ENCODE measurements at places on chromosomes 4 and X. TPM values are rescaled to one million over a fixed set of nuclear protein-coding genes. Genes with fewer than 3 reads are reported as not detected.

- no peaks in the 10 kb centered on the region for H3K27me3 ChIP-seq
- DNase-seq = peak; percentile 68
- H3K4me1 ChIP-seq = peaks cover 52% of the 10 kb centered on the region
- H3K4me3 ChIP-seq = peak overlapping the region; percentile 82
- H3K27ac ChIP-seq = peak overlapping the region; percentile 96
These were observed 569 bp downstream of the DCK start for GRCh38 chr4:70994069-70994366.

- H3K27ac ChIP-seq = no peak overlapping the region
- no peak for DNase-seq
- no peaks in the 10 kb centered on the region for H3K4me1 ChIP-seq
- no peak overlapping the region for H3K4me3 ChIP-seq
- no peaks in the 10 kb centered on the region for H3K36me3 ChIP-seq
These were observed 104.0 kb upstream of the GRIA3 start for GRCh38 chrX:123080065-123080464.

DNA sequence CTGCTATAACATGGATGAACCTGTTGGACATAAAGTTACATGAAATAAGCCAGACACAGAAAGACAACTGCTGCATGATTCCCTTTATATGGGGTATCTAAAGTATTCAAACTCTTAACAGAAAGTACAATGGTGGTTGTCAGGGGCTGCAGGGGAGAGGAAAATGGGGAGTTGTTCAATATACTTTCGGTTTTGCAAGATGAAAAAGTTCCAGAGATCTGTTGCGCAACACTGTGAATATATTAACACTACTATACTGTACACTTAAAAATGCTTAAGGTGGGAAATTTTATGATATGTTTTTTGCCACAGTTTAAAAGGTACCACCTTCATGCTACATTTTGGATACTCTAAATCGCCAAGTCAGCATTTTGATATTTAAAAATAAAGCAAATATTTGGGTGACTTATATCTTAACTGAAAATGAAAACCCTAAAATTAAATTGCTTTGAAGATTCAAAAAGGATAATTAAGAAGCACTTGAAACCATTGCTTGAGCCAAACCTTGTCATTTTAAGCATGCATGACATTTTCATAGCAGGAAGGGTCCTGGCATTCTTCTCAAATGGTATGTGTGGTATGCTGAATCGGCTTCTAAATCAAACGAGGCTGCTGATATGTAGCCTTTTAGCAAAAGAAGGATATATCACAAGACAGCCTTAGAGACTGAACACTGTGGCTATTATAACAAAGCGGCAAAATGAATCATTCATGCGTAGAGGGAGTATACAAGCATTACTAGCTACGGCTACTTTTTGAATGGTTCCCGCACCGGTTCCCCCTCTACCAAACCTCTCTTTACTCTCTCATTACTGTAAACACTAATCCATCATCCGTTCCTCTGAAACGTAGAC, 607.1 kb upstream of the DIPK2B start:
- no peaks in the 10 kb centered on the region for H3K36me3 ChIP-seq
- no peak overlapping the region for H3K27ac ChIP-seq
- no peak overlapping the region for H3K4me3 ChIP-seq

GRCh38 chr4:5037553-5038551, 13.4 kb upstream of the STK32B start:
- H3K27ac ChIP-seq = no peak overlapping the region
- no peaks in the 10 kb centered on the region for H3K36me3 ChIP-seq
- DNase-seq = no peak
- H3K4me1 ChIP-seq = peaks cover 11% of the 10 kb centered on the region
- H3K4me3 ChIP-seq = no peak overlapping the region

DNA sequence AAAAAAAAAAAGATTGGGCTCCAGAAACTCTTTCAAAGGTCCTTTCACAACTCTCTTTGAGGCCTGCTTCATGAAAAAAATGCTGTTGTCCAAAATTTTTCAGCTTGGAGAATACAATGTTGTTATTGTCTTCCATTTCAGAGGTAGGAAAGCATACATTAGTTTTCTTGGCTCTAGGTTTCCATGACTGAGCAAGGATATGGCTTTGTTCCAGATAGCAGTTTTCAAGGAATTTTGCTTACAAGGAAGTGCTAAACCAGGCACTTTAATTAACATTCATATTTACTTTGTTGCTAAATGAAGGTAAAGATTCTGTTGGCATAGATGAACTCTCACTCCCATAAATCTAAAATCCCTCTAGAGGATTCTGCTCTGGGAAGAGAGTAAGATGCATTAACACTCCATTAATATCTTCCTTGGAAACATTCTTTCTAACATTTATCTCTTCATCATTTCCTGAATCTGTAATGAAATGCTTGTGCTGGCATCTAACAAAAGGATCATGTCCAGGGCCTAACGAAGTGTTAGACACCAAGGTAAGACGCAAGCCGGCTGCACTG, 118.4 kb downstream of the COL25A1 start:
- H3K4me3 ChIP-seq = no peak overlapping the region
- H3K27me3 ChIP-seq = no peaks in the 10 kb centered on the region
- DNase-seq = no peak
- no peak overlapping the region for H3K27ac ChIP-seq

DNA sequence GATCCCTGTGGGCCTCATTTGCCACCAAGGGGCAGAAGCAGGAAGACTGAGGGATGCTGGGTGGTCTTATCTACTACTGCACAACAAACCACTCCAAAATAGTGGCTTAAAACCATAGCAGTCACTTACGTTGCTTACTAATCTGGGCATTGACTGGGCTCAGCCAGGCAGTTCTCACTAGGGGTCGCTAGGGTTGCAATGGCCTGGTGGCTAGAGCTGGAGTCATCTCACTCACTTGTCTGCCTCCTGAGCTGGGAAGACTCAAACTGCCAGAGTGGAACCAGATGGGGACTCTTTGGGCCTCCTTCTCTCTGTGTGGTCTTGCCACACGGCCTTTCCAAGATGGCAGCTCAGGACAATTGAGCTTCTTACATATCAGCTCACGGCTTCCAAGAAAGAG, 216.3 kb upstream of the BCOR start:
- no peaks in the 10 kb centered on the region for H3K36me3 ChIP-seq
- no peak overlapping the region for H3K27ac ChIP-seq
- no peak overlapping the region for H3K4me3 ChIP-seq
- peak; percentile 54 for DNase-seq
- no peaks in the 10 kb centered on the region for H3K4me1 ChIP-seq

DNA sequence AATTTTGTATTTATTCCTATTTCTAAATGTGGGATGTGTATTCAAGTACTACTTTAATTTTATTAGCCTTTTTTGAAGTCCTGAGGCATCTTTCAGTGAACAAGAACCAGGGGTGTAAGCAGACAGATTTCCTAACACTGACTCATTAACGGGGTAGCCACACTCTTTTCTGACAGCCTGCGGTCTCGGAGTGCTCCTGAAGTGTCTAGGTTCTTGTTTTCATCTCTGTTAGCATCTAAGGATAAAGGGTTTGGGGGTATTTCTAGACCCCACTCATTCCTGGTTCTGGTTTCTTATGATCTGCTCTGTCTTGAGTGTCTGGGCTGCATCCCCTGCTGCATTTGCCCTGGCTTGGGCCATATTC, 71.9 kb downstream of the GC start:
- H3K27me3 ChIP-seq = no peaks in the 10 kb centered on the region
- no peaks in the 10 kb centered on the region for H3K36me3 ChIP-seq
- DNase-seq = no peak
- H3K4me1 ChIP-seq = no peaks in the 10 kb centered on the region

DNA sequence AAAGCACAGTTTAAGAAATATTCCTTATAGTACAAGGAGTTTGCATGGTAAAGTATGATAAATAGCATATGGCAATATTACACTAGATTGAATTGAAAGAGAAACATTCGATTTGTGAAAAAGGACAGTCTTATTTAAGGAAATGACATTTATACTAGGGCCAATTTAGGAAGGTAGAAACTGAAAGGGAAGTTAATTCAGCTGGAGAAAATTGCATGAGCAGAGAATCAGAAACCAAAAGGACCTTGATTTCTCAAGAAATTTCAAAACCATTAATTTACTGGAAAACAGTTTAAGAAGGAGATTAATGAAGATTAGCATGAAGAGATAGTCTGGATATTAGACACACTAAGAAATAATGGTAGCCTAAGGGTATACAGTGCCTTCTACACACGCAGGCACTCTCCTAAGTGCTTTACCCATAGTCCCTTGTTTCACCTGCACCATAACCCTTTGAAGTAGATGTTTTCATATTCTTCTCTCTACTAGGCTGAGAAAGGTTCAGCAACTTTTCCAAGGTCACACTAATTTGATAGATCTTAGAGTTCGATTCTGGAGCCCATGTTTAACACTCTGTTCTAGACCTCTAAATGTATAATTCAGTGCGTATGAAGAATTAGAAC, 259.1 kb upstream of the SLIT2 start:
- H3K27me3 ChIP-seq = no peaks in the 10 kb centered on the region
- no peak overlapping the region for H3K27ac ChIP-seq
- H3K4me3 ChIP-seq = no peak overlapping the region
- H3K4me1 ChIP-seq = no peaks in the 10 kb centered on the region

DNA sequence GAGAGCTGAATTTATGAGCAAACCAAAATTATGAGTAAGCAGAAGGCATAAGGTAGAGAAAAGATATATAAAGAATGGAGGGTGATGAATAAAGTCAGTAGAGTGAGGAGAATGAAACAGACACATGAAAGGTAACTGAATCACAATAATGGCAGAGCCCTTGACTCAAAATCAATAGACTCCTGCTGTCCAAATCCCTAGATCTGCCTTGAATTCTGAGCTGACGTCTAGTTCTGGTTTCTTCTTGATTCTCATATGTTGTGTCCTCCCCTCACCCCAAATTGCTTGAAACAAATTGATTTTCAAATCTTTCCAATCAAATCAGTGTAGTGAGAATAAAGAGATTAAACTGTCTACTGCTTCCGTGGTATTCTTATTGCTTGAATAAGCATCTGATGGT, 86.6 kb upstream of the IQCM start:
- no peak for DNase-seq
- peaks cover 4% of the 10 kb centered on the region for H3K4me1 ChIP-seq
- no peaks in the 10 kb centered on the region for H3K36me3 ChIP-seq
- no peak overlapping the region for H3K4me3 ChIP-seq
- no peaks in the 10 kb centered on the region for H3K27me3 ChIP-seq
- H3K27ac ChIP-seq = no peak overlapping the region

GRCh38 chr4:118850488-118851173, 14.7 kb upstream of the SEC24D start:
- H3K27me3 ChIP-seq = no peaks in the 10 kb centered on the region
- no peaks in the 10 kb centered on the region for H3K36me3 ChIP-seq
- H3K4me3 ChIP-seq = peak overlapping the region; percentile 69
- peaks cover 33% of the 10 kb centered on the region for H3K4me1 ChIP-seq
- peak; percentile 75 for DNase-seq

GRCh38 chr4:6378493-6379445, 93.6 kb downstream of the PPP2R2C start:
- no peaks in the 10 kb centered on the region for H3K4me1 ChIP-seq
- no peak for DNase-seq
- no peaks in the 10 kb centered on the region for H3K36me3 ChIP-seq

DNA sequence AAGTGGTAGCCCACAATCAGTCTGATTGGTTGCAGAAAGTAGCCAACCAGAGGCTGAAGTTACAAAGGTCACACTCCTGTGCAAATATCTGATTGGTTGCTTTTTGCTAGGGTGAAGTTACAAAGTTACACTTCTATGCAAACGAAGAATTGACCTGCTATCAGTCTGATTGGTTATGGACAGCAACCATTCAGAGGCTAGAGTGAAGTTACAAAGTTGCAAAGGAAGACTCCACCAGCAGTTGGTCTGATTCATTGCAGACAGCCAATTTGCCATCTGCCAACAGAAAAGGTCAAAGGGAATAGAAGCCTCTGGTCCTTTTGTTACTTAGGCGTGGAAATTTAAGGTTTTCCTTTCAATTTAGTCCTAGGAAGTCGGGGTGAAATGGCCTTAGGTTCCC, 377.7 kb downstream of the PRDM5 start:
- no peak for DNase-seq
- H3K36me3 ChIP-seq = no peaks in the 10 kb centered on the region
- H3K4me1 ChIP-seq = no peaks in the 10 kb centered on the region

DNA sequence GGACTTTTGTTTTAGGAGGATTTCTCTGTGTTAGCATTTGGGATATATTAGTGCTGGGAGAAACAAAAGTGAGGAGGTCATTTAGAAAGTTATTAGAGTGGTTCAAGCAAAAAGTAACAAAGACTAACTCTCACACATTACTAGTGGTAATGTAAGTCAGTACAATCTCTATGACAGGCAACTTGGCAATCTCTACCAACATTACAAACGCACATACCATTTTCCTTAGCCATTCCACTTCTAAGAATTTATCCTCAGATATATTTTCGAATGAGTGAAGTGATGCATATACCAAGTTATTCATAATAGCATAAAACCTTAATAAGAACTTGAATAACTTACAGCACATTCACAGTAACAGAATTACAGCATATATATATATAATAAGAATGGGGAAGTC, 146.2 kb downstream of the PRSS12 start:
- no peaks in the 10 kb centered on the region for H3K36me3 ChIP-seq
- no peaks in the 10 kb centered on the region for H3K4me1 ChIP-seq
- no peak for DNase-seq
- no peak overlapping the region for H3K4me3 ChIP-seq
- no peak overlapping the region for H3K27ac ChIP-seq

GRCh38 chr4:142539796-142540482, 306.2 kb downstream of the INPP4B start:
- no peak overlapping the region for H3K27ac ChIP-seq
- H3K4me1 ChIP-seq = no peaks in the 10 kb centered on the region
- H3K36me3 ChIP-seq = no peaks in the 10 kb centered on the region
- DNase-seq = no peak
- H3K4me3 ChIP-seq = no peak overlapping the region
- H3K27me3 ChIP-seq = no peaks in the 10 kb centered on the region

- no peak for DNase-seq
- H3K4me1 ChIP-seq = no peaks in the 10 kb centered on the region
- no peak overlapping the region for H3K4me3 ChIP-seq
These were observed 269.3 kb downstream of the GPM6A start for GRCh38 chr4:175542786-175543185.

DNA sequence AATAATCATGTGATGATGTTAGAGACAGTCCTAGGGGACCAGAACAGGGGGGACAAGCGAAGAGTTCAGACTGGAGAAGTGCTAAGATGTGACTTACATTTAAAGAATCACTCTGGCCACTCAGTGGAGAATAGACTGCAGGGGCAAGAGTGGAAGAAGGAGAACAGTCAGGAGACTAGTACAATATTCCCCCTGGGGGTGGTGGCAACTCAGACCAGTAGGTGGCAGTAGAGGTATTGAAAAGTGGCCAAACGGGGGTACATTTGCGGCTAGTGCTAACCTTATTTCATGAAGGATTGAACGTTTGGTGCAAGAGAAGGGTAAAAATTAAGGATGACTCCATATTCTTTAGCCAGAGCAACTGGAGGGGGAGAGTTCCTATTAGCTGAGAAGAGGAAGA, 2.7 kb upstream of the BMX start:
- H3K4me1 ChIP-seq = peaks cover 20% of the 10 kb centered on the region
- H3K36me3 ChIP-seq = no peaks in the 10 kb centered on the region
- no peak overlapping the region for H3K4me3 ChIP-seq

GRCh38 chrX:23661671-23662070, 5.6 kb upstream of the PRDX4 start:
- H3K36me3 ChIP-seq = no peaks in the 10 kb centered on the region
- peaks cover 35% of the 10 kb centered on the region for H3K4me1 ChIP-seq

The NEIL3 gene
- total RNA-seq = 4.6 TPM

The ANXA3 gene
- total RNA-seq = not detected

The RNF128 gene
- total RNA-seq = not detected

The HCFC1 gene
- total RNA-seq = 16.8 TPM

Measured in Karpas-422 (cell line).